Stimulated activated CD4-positive, alpha-beta T cell treated with anti-CD3 and anti-CD28 coated beads, Interleukin-1b, Interleukin-23, amount 100 ng/mL, for 1 hour (primary cell): ENCODE measurements at places on chromosomes 7 and 10.

GRCh38 chr7:90560730-90561129 lies 35.4 kb upstream of the CDK14 start:
- no peak for DNase-seq

GRCh38 chr7:2785071-2785500 lies 59.0 kb downstream of the GNA12 start:
- no peak for DNase-seq

DNA sequence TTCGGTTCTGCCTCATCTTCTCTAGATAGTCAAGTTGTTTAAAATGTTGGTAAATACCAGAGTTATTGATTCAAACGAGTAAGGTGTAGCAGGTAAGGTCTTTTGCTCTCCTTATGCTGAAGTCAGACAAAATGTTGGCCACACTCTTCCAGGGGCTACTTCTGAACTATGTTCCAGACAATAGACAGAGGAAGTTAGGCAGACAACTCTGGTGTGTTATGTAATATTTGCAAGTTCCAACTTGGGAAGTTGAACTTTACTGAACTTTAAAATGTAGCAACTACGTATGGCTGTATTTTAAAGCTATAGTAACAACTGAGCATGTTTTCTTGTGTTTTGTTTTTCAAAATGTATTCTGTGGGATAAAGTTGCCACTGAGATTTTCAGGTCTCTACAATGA lies 125.7 kb upstream of the NEBL start:
- DNase-seq = no peak

- DNase-seq = no peak
Measured at GRCh38 chr7:88331322-88331721, 24.6 kb upstream of the STEAP4 start.

GRCh38 chr10:44036425-44036824 lies 348.5 kb downstream of the CXCL12 start:
- DNase-seq = no peak

DNA sequence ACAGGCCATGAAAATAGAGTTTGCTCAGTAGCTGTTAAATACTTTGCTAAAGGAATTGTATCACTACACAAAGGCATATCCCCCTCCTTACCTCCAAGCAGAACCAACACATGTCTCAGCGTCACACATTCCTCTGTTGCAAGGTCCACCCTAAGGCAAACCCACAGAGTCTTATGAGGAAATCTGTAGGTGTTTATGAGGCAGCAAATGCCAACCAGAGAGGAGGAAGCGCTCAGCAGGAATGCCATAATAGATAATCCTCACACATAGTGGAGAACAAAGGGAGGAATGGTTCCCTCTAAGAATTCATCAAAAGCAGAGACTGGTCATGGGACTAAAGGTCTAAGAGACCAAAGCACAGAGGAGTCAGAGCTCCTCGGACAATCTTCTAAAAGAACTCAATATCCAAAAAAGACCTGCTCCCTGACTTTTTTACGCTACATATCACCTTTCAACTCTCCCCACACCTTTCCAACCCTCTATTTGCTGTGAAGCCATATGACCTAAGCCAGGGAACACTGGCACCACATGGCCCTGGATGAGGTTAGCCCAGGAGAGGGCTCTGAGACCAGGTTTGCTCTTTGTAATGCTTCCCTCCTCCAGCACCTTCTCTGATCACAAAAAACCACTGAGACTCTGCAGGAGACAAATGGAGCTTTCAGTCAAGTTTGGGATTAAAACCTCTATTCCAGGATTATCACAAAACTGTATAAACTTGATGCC lies 7.3 kb downstream of the SLC25A13 start:
- DNase-seq = no peak

- no peak for DNase-seq
Measured at GRCh38 chr10:566241-566885, 123.1 kb downstream of the DIP2C start.

- DNase-seq = no peak
Measured at GRCh38 chr10:94232711-94233383, 129.9 kb downstream of the NOC3L start.
